Activated T-cell treated with anti-CD3 and anti-CD28 coated beads for 48 hours (primary cell): ENCODE measurements at places on chromosomes 13 and 19.

- DNase-seq: peak; percentile 41
These were observed 28.3 kb downstream of the CEBPA start for GRCh38 chr19:33273881-33274662.

- DNase-seq: no peak
These were observed 68.6 kb downstream of the KCTD15 start for GRCh38 chr19:33865306-33865705.

- no peak for DNase-seq
These were observed 19.3 kb upstream of the RASA3 start for GRCh38 chr13:114151565-114152284.

GRCh38 chr19:7614859-7615741 is 14.2 kb downstream of the XAB2 start:
- DNase-seq: no peak

DNA sequence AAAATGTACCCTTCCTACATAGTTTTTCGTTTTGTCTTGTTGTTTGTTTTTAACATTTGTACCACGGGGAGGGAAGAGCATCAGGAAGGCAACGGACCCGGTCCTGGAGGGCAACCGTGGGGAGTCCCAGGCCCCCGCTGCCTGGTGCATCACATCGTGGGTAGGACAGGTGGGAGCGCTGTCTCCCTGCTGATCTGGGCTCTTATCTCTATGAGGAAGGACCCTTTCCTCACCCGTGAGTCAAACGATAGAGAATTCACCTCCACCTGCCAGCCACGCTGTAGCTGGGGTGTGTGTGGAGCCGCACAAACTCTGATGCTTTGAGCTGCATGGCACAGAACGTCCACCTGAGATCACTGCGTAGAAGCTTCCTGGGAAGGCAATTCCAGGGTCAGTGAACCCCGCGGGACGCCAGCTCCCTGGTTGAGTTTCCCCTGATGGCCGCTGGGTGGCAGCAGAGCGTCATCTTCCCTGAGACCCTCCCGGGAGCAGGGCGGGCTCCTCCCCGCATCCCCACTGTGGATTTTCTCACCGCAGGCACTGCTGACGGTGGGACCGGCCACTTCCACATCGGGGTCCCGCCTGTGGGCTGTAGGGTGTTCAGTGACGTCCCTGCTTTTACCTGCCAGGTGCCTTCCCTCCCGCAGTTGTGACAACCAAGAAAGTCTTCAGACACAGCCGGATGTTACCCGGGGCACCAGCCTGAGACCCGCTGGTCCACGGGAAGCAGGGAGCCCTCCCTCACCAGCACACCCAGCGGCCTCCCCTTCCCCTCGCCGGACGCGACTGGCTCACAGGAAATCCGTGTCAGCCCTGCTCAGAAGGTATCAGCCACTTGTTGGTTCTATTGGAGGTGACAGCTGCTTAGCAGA is 54.7 kb downstream of the ZNF787 start:
- peak; percentile 47 for DNase-seq

DNA sequence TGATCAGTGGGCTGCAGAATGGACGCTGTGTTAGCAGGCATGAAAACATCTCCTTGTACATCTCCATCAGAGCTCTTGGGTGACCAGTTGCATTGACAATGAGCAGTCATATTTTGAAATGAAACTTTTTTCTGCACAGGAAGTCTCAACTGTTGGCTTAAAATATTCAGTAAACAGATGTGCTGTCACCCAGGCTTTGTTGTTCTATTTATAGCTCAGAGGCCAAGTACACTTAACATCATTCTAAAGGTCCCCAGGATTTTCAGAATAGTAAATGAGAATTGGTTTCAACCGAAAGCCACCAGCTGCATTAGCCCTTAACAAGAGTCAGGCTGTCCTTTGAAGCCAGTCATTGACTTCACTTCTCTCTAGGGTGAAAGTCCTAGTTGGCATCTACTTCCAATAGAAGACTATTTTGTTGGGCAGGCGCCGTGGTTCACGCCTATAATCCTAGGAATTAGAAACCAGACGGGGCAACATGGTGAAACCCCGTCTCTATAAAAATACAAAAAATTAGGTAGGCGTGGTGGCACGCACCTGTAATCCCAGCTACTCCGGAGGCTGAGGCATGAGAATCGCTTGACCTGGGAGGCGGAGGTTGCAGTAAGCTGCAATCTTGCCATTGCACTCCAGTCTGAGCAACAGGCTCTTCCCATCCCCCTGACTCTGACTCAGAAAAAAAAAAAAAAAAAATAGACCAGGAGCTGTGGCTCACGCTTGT is 7.9 kb upstream of the PDE4A start:
- no peak for DNase-seq
